Cardiac septum (tissue), 1 donor: ENCODE measurements at places on chromosomes 1 and 21. TPM values are rescaled to one million over a fixed set of nuclear protein-coding genes. Genes with fewer than 3 reads are reported as not detected.

- no peak for DNase-seq
Measured at GRCh38 chr21:36613554-36613953, 85.4 kb upstream of the SIM2 start.

DNA sequence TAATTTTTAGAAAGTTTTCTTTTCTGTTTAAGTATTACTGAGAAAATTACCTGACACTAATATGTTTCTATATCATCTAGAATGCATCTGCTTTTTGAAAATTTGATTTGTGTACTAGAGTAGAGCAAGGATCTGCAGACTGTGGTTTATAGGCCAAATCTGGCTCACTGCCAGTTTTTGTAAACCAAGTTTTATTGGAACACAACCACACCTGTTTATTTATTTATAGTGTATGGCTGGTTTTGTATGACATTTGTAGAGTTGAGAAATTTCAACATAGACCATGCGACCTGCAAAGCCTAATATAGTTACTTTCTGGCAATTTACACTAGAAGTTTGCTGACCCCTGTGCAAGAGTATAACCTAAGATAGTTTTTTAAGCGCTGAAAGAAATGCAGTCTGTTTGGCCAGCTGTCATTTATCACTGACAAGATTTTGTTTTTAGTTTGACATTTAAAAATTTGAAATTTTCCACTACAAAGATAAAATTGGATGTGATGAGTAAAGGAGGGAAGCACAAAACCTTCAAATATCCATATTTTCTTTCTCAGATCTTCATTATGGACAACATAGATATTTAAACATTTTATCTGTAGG is 36.1 kb upstream of the CACYBP start:
- no peak for DNase-seq

GRCh38 chr1:29478151-29478791 is 241.9 kb downstream of the PTPRU start:
- peak; percentile 29 for DNase-seq

DNA sequence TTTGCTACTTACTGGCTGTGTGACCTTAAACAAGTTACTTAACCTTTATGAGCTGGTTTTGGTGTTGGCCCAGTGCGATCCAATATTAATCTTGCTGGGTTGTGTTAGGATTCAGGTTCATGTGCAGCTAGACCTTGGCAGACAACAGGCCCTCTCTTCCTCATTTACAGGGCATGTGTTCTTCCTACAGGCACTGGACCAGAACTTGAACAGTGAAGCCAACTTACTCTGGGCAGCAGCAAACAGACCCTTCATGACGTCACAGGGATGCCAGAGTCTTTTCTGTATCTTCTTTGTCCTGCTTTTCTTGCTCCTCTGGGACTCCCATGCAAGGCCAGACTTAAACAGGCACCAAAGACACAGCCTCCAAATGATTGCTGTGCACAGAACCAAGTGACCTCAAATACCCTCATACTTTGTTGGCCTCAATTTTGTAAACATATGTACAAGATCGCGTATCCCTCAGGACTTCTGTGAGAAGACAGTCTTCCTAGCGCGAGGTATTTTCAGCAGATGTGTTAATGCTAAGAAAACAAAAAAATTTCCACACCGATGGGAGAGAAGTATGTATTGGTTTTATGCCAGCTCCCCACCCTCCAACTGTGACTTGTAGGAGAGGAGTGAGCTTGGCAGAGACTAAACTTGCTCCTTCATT is 73.7 kb downstream of the URB2 start:
- DNase-seq: no peak

DNA sequence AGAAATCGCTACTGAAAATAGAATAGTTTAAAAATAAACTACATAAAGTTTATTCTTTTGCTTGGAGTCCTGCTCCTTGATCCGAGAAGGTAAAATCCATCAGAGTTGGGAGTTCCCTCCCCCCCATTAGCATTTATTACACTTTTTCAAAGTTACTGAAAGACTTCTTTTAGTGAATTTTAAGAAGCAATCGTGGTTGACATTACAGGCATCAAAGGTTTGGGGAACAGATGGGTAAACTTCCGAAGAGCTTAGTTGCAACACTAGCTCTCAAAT is 31.0 kb upstream of the NFIA start:
- no peak for DNase-seq

GRCh38 chr21:45104560-45104959 is 30.2 kb downstream of the ADARB1 start:
- no peak for DNase-seq

- DNase-seq: no peak
Measured at GRCh38 chr1:55827350-55827749, 612.2 kb upstream of the USP24 start.

DNA sequence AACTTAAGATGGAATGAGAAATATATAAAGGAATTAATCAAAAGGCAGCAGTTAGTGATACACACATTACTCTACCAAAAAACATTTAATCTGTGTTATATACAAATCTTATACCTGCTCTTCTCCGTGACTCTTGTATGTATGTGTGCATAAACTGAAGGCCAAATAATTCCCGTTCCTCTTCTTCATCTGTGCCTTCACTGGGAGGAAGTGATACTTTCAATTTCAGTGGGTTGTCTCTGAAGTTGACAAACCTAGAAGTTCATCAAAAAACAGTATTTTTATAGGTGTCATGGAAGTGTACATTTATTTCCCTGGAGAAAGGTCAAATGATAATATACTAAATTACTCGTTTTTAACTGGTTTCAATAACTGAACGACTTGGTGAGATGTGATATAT is 19.3 kb downstream of the TRMT13 start:
- no peak for DNase-seq

GRCh38 chr1:117971777-117972176 is 42.2 kb downstream of the WDR3 start:
- DNase-seq: no peak

- DNase-seq: no peak
Measured at GRCh38 chr1:154978360-154978759, 3.9 kb downstream of the CKS1B start.

- no peak for DNase-seq
Measured at GRCh38 chr1:22197644-22198043, 54.7 kb upstream of the WNT4 start.

DNA sequence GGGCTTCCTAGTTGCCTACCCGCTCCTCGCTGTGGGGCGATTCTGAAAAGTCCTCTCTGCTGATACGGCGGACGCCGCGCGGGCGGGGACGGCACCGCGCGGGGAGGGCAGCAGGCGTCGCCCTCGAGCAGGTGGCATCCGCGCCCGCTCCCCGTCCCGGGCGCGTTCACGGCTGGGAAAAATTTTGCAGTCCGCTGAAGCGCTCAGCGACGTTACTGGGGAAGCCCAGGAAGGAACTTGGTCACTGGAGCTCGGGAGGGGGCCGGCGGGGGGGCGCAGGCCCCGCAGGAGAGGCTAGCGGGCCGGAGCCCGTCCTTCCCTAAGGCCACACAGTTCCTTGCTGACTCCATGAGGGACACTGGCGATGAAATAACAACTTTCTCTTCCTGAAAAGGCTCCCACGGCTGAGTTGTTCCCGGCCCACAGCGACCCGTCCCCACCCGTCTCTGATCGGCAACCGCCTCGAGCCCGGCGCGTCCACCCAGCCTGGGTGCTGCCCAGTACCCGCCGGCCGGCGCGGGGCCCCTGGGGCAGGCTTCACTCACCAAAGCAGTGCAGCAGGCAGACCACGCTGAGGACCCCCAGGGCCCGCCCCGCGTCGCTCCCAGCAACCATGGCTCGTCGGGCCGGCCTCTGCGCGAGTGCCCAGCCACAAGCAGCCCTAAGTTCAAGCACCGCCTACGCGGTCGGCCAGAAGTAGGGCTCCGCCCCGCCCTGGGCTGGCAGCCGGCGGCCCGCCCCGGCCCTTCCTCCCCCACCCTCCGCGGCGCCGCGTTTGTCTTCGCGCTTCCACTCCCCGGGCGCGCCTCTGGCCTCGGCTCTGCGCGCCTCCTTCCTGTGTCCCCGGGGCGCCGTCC is at the start of gene CD58:
Gene CD58 (minus strand): TSS at position 669 of the 857 bp plus-strand sequence. CDS start 54 bp downstream, at position 615.
- peak; percentile 97 for DNase-seq

- DNase-seq: no peak
Measured at GRCh38 chr21:32299695-32300094, 1.0 kb downstream of the MRAP start.

GRCh38 chr1:165914136-165914798 is 86.9 kb downstream of the UCK2 start:
- DNase-seq: no peak

DNA sequence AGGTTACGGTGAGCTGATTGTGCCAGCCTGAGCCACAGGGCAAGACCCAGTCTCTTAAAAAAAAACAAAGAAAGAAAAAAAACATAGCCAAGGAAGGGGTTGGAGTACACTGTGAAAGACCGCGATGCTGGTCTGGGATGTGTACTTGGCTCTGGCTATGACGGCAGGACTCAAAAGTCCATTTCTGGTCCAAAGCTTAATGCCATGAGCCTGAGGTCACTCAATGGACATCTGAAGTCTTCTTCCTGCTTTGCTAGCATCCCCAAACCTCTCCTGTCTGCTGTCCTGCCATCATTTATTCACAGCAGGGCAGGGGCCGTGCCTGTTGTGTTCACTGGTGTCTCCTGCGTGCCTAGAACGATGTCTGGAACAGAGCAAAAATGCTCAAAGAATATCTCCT is 1.5 kb upstream of the ARHGEF10L start:
- DNase-seq: no peak

GRCh38 chr1:53979712-53980450 is 33.7 kb downstream of the LRRC42 start:
- no peak for DNase-seq

DNA sequence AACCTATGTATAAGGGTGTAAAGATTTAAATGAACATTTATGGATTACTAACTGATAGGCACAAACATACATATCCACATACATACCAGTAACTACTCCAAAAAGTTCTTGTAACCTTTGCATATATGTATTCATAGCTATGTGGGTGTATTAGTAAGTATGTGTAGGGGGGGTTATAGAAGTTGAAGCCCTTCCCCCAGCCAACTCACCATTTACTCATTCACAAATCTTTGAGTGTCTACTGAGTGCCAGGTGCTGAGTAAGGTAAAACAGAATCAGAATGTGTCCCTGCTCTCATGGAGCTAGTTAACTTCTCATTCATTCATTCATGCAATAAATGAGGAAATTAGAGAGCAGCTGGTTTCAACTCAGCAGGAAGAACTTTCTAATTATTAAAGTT is 1.3 kb downstream of the C1orf146 start:
- no peak for DNase-seq

GRCh38 chr1:99482286-99482685 is 163.6 kb upstream of the PALMD start:
- no peak for DNase-seq

DNA sequence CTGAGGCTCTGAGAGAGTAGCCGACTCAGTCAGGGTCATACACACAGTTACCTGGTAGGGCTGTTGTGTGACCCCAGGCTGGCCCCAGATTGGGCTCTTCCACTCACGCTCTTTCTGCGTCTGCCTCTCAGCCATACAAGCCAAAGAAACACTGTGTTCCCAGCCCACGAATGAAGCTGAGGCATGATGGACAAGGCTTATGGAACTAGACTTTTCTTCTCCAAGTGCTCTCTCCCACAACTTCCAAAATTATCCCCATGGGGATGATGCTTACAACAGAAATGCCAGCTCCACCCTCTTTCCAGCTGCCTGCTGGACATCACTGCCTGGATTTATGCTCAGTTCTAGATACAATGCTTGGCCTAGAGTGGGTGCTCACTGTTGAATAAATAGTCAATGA is 102.8 kb upstream of the JUN start:
- DNase-seq: no peak

DNA sequence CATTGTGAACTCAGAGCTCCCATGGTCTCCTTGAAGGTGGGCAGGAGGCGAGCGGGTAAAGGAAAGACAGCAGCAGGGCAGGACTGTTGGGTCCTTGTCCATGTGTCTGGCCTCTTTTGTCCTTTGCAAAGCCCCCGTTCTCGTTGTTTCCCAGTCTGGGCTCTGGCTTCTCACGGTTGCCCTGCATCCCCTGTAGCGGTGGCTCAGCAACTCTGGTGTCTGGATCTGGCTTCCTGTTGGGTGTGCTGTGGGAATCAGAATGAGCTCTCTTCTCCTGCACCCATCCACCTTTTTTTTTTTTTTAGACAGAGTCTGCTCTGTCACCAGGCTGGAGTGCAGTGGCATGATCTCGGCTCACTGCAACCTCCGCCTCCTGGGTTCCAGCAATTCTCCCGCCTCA is 11.1 kb downstream of the H6PD start:
- DNase-seq: no peak

GPR157 gene
- 23.0 TPM for total RNA-seq

MTHFR gene
- total RNA-seq: 33.7 TPM

CELA2A gene
- not detected for total RNA-seq

OR2M2 gene
- not detected for total RNA-seq

DNALI1 gene
- 3.0 TPM for total RNA-seq

RNASEL gene
- 3.3 TPM for total RNA-seq

TMEM50B gene
- 31.7 TPM for total RNA-seq

ADGRB2 gene
- total RNA-seq: 7.7 TPM

HFM1 gene
- 2.7 TPM for total RNA-seq

MFSD2A gene
- 1.00 TPM for total RNA-seq

LCE2A gene
- not detected for total RNA-seq

PDZK1 gene
- 0.48 TPM for total RNA-seq

SLC6A17 gene
- 0.40 TPM for total RNA-seq
